ENCODE measurements at places on chromosomes 7 and 10. TPM values are rescaled to one million over a fixed set of nuclear protein-coding genes. Genes with fewer than 3 reads are reported as not detected.

AKR1D1 gene
- not detected for total RNA-seq

HILPDA gene
- 5.4 TPM for total RNA-seq

DNA sequence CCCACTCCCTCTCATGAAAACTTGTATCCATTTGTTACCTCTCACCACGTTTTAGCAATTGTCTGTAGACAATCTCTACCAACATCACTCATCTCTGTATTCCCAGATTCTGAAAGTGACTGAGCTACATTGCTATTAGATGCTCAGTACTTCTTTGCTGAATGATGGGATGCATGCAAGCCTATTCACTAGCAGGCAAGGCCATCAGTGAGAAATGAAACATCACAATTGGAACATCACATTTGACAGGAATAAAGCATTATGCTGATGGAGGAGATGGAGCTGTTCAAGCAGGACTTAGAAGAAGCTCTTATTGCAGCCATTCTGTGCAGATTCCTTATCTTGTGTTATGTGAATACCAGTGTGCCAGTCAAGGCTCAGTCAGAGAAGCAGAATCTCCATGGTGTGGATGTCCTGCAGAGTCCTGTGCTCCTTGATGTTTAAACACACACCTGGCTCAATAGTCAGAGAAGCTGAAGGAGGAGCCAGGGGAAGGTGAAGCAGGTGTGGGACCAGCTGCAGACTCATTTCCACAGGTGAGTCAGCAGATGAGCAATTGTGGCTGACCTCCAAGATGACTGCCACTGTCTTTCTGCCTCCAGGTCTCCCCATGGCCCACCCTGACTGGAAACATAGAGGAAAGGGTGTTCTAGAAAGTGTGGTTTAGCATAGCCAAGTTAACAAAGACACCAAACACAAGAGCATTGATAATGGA lies 965.5 kb downstream of the GRID1 start:
- no peak overlapping the region for H3K4me3 ChIP-seq
- no peaks in the 10 kb centered on the region for H3K27me3 ChIP-seq
- H3K4me1 ChIP-seq, result no peaks in the 10 kb centered on the region

- H3K36me3 ChIP-seq, result no peaks in the 10 kb centered on the region
- H3K4me1 ChIP-seq, result no peaks in the 10 kb centered on the region
- no peak for DNase-seq
- H3K4me3 ChIP-seq, result no peak overlapping the region
Observed at GRCh38 chr7:142012825-142013511, 17.3 kb downstream of the MGAM start.

- no peaks in the 10 kb centered on the region for H3K27me3 ChIP-seq
- H3K4me3 ChIP-seq, result no peak overlapping the region
- no peaks in the 10 kb centered on the region for H3K4me1 ChIP-seq
- no peak overlapping the region for H3K27ac ChIP-seq
Observed at GRCh38 chr7:14207138-14207537, 217.7 kb upstream of the ETV1 start.

AGR3 gene
- not detected for total RNA-seq

GRCh38 chr10:83959328-83959727 lies 180.0 kb upstream of the GHITM start:
- H3K4me1 ChIP-seq, result no peaks in the 10 kb centered on the region
- no peaks in the 10 kb centered on the region for H3K27me3 ChIP-seq
- H3K36me3 ChIP-seq, result no peaks in the 10 kb centered on the region
- no peak overlapping the region for H3K27ac ChIP-seq
- H3K4me3 ChIP-seq, result no peak overlapping the region

PARG gene
- total RNA-seq, result 23.1 TPM

GRCh38 chr7:126978865-126979264 lies 273.9 kb downstream of the GRM8 start:
- no peaks in the 10 kb centered on the region for H3K27me3 ChIP-seq
- no peak overlapping the region for H3K27ac ChIP-seq
- H3K4me3 ChIP-seq, result no peak overlapping the region
- no peaks in the 10 kb centered on the region for H3K36me3 ChIP-seq
- no peak for DNase-seq

- no peaks in the 10 kb centered on the region for H3K27me3 ChIP-seq
- H3K4me3 ChIP-seq, result no peak overlapping the region
- H3K36me3 ChIP-seq, result no peaks in the 10 kb centered on the region
- H3K27ac ChIP-seq, result no peak overlapping the region
Observed at GRCh38 chr10:70568781-70569495, 33.6 kb downstream of the PRF1 start.

DNA sequence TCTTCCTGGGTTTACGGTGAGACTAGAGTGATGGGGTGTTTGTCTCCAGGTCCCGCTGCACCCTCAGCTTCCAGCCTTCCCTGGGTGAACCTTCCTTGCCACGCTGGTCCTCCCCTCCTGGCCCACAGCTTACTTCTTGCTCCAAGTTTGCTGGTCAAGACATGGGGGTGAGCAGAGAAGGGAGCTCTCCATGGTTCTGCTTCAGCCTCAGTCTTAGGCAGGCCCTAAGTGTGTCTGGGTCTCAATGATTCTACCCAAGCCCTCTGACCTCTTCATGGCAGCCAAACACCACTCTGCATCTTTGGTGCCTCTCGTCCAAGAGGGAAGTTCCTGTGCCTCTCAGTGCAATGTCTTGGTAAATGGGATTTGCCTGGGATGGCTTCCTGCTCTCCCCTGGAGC lies 356.5 kb upstream of the KLF6 start:
- no peak for DNase-seq
- H3K36me3 ChIP-seq, result no peaks in the 10 kb centered on the region
- no peaks in the 10 kb centered on the region for H3K4me1 ChIP-seq
- H3K27ac ChIP-seq, result no peak overlapping the region
- H3K27me3 ChIP-seq, result no peaks in the 10 kb centered on the region

ZWINT gene
- total RNA-seq, result 3.5 TPM

LRRC18 gene
- total RNA-seq, result not detected

CALML3 gene
- 0.24 TPM for total RNA-seq

DNA sequence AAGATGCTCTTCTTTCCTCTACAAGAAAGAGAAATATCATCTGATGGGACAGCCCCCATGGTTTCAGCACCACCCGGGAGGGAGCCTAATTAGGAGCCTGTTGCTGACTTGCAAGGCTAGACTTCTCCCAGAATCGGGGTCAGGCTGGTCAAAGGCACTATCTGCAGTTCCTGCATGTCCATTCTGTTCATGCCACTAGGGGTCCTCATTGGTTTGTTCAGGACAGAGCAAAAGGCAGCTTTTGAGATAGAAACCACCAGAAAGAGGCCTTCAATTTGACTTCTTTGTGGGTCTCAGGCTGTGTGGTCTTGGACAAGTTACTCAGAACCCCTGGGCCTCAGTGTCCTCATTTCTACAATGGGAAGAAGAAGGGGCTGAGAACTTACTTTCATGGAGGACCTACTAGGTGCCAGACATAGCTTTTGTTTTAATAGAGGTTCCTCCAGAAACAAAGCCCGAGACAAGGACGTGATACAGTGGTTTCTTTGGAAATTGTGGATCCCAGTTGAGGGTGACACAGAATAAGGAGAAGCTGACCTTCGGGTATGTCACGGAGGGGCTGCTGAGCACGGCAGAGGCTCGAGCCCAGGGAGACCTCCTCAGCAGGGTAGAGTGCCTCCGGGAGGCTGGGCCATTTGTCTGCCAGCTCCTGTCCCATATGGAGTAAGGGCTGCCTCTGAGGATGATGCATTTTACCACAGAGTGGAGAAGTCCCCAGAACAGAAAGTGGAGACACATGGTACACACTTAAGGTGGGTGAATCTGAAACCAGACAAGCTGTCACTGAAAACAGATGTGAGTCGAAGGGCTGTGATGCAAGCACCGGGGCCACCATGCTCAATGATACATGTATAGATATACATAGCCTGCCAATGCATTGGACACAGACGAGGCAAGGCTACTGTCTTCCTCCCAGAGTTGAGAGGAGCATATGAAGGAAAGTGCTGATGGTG lies 33.1 kb upstream of the NEUROD6 start:
- H3K36me3 ChIP-seq, result no peaks in the 10 kb centered on the region
- no peaks in the 10 kb centered on the region for H3K4me1 ChIP-seq
- H3K27me3 ChIP-seq, result no peaks in the 10 kb centered on the region
- no peak overlapping the region for H3K27ac ChIP-seq
- H3K4me3 ChIP-seq, result no peak overlapping the region

Measured in thyroid gland (tissue), 4 donors.